ENCODE measurements at places on chromosomes 7 and 10.

DNA sequence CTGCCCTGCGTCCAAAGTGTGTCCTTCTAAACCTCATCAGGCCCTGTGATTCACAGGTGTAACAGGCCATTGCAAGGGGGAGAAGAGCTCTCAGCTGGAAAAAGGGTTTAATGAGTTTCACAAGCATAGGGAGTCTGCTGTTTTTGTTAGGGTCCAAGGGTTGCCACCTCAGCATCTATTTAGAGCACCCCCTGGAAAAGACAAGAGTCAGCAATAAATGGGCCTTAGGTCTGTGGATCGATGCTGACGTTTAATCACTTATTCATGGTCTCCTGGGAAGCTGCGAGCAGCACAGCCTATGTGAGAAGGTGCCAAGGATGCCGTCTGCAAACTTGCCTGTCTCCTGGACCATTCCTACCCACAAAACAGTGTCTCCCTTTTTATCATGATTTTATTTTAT is 78.4 kb upstream of the BAIAP2L1 start:
- DNase-seq, result no peak

GRCh38 chr7:100574362-100575205 is 884 bp upstream of the SAP25 start:
- DNase-seq, result no peak

GRCh38 chr7:155972247-155972646 is 160.0 kb upstream of the SHH start:
- peak; percentile 33 for DNase-seq

DNA sequence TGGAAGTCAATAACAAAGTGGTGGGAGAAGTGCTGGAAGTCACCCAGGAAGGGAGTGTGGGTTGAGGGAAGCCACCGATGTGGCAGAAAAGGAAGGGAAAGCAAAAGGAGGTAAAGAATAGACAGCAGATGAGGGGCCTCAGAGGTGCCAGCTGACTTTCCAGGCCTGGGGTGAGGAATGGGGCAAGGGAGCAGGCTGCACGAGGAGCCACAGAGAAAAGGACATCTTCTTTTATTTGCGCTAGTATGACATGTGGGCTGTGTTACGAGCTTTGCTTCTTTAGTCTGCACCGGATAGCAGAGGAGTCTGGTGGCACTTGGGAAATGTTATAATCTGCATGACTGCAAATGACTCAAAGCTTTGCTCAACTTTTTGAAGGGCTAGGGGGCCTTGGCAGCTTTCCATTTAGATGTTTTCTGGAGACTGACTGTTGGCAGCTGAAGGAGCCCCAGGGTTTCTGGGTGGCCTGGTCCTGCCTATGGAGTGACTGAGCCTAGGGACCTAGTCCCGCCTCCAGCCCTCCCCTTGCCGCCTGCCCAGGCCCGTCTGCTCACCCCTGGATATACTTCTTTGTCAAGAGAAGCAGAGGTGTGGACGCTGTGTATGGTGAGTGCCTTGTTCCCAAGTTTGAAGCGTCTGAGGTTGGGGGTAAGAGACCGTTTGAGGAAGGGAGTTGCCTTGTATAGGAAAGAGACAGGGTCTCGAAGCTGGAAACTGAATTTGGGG is 5.1 kb downstream of the PRXL2A start:
- no peak for DNase-seq

GRCh38 chr7:39621784-39622411 is 1.5 kb upstream of the RALA start:
- DNase-seq, result no peak

GRCh38 chr7:69272101-69272500 is 326.2 kb upstream of the AUTS2 start:
- DNase-seq, result no peak

- peak; percentile 59 for DNase-seq
Observed at GRCh38 chr7:13850185-13850752, 139.2 kb downstream of the ETV1 start.

- no peak for DNase-seq
Observed at GRCh38 chr10:121216295-121216694, 365.1 kb downstream of the WDR11 start.

- DNase-seq, result no peak
Observed at GRCh38 chr7:138527746-138528223, 67.7 kb downstream of the TRIM24 start.

DNA sequence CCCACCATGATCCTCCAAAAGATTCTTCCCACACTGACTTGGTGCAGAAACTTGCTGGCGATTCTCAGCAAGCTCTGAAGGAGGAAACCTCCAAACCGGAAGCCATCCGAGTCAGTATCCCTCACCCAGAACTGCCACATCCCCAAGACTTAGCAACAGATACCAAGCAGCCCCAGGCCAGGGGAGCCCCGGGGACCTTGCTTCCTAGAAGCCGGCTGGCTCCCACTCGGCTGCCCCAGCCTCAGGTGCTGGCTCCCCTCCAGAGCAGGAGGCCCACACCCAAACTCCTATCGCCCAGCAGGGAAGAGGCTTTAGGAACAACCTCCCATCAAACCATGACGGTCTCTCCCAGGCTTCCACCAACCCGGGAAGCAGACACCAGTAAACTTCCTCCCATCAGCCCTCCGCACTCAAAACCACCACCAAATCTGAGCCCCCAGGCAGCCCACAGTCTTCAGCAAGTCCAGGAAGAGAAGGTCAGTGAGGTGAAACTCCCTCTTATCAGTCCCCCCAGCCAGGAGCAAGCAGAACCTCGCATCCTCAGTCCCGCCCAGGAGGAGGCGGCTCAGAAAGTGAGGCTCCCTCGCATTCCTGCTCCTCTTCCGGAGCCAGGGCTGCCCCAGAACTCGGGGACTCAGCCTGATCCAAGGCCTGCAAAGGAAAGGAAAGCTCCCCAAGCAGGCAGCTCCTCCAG is 82.3 kb downstream of the LRGUK start:
- no peak for DNase-seq

DNA sequence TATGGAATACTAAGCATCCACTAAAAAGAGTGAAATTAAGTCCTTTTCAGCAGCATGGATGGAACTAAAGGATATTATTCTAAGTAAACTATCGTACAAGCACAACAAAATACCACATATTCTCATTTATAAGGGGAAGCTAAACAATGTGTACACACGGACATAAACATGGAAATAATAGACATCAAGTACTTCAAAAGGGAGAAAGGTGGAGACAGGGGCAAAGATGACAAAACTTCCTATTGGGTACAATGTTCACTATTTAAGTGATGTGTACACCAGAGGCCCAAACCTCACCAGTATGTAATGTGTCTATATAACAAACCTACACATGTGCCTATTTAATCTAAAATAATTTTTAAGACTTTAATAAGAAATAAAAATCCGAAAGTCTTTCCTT is 2.2 kb upstream of the AKR1C4 start:
- DNase-seq, result no peak

GRCh38 chr7:106216517-106216922 is 68.3 kb downstream of the NAMPT start:
- DNase-seq, result no peak

- no peak for DNase-seq
Observed at GRCh38 chr10:65805993-65806392, 1119.8 kb upstream of the LRRTM3 start.

DNA sequence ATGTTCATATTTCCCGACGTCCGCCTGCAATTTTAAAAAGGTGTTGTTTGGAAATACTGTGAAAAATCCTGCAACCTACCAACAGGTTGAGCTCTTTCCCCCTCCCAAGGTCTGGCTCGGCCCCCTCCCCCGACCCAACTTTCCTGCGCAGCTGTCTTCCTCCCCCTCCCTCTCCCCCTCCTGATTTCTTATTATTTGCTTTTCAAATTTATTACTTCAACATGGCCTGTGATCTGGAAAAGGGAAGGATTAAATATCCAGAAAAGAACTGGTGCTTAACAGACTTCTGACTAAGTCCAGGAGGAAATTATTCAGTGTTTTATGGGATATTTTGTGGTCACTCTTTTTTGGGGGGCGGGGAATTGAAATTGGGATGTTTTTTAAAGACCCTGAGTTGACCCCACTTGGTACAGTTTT is 2.4 kb downstream of the ARID5B start:
- no peak for DNase-seq

DNA sequence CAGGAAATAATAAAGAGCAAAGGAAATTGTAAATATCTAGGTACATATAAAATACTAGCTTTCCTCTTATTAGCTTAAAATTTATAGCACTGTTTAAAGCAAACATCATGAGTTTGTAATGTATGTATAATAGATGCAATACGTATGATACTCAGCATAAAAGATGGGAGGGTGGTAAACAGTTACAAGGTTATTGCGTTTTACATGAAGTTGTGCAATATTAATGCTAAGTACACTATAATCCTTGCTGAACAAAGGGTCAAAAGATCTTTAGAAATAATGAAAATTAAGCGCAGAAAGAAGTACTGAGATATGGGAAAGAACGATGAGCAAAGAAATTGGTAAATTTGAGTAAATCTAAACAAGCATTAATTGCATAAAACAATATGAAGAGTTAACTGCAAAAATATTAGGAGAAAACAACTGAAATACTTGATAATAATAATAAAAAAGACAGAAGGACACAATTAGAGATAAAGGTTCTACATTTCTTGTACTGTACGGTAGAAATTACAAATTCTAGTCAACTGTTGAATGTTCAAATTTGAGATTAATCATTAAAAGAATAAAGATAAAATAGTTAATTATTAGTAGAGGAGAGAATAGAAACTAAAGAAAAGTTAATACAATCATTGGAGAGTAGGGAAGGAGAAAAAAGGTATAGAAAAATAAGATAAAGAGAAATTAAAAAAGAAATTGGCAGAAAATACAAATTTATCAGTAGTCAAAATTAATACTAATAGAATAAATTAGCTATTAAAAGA is 17.9 kb downstream of the C10orf67 start:
- no peak for DNase-seq

GRCh38 chr7:121872831-121873288 is at the start of gene PTPRZ1:
PTPRZ1 (plus strand) TSS chr7:121873161; CDS start chr7:121873500, 339 bp downstream.
- no peak for DNase-seq

DNA sequence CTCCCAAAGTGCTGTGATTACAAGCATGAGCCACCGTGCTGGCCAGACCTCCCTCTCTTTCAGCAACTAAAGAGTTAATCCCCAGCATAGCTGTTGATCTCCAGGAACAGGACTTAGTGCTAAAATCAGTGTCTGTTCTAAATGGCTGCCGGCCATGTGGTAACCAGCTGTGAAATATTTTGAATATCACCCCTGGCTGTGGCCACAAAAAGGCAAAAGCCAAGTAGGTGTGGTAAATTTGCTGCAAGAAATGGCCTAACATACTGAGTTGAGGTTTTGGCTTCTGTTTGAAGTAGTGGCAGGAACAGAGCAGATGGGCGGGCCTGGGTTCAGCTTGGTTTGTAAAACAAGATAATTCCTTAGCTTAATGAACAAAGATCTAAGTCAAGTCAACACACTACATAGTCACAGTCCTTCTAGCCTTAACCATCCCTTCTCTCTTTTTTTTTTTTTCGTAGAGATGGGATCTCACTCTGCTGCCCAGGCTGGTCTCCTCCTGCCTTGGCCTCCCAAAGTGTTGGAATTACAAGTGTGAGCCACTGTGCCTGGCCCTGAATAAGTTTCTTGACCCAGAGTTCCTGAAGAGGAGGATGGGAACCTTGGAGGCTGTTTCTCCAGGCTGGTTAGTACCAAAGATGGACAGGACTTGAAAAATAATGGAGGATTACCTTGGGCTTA is 22.7 kb upstream of the AGFG2 start:
- DNase-seq, result peak; percentile 62

DNA sequence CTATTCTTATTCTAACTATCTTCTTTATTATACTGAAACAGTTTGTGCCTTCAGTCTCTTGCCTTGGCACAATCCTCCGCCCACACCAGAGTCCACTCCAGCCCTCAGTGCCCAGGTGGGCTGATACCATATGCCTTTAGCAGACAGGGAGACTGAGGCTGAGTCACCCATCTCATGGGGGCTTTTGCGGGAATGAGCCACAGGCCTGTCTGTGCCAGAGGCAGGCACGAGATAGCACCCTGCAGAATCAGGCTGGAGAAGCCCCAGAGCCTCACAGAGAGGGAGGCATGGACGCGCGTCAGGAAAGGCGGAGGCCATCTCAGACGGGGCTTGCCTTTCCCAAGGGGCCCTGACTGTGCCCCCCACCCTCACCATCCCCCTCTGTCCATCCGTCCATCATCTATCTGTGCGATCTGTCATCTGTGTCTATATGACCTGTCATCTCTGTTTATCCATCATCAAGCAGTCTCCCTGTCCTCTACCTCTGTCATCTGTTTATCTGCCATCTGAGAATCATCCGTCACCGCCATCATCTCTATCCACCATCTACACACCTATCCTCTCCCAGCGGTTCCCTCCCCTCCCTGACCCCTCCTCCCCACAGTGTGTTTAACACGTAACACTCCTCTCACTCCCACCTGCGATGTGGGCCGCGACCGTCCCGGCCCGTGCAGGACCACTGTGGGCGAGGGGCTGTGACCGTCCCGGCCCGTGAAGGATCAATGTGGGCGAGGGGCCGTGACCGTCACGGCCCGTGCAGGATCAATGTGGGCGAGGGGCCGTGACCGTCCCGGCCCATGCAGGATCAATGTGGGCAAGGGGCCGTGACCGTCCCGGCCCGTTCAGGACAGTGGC is 7.3 kb upstream of the ADAP1 start:
- DNase-seq, result no peak

- no peak for DNase-seq
Observed at GRCh38 chr10:305034-305433, 169.8 kb downstream of the ZMYND11 start.

DNA sequence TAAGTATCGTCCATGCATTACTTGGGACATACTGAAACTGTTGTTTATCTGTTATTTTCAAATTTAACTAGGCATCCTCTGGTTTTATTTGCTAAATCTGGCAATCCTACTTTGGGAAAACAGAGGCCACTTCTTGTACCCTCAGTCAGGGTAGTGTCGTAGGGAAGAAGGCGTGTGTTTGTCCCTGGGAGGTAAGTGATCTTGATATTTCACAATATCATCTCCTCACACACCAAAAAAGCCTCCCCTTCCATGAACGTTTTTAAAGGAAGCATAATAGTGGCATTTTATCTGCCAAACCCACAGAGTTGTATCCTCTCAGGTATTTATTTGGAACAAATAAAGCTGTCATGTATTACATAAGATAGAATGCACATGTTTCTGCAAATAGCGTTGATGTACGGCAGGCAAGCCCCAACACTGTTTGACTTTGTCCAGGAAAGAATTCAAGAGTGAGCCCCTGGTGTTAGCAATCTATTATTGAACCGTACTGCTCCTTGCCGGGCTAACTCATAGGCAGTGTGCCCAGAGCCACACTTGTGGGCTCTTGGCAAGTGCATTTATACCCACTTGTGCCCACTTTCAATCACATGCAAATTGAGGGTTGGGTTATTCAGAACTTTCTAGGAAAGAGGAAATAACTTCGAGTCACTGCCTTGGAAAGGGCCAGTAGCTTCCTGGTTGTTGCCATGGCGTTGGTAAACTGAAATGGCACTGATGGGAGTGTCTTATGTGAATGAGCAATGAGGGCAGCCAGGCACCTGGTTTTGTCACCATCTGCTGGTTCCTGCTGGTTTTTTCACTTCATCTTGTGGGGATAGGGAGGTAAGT is 266.0 kb downstream of the USP6NL start:
- peak; percentile 41 for DNase-seq

DNA sequence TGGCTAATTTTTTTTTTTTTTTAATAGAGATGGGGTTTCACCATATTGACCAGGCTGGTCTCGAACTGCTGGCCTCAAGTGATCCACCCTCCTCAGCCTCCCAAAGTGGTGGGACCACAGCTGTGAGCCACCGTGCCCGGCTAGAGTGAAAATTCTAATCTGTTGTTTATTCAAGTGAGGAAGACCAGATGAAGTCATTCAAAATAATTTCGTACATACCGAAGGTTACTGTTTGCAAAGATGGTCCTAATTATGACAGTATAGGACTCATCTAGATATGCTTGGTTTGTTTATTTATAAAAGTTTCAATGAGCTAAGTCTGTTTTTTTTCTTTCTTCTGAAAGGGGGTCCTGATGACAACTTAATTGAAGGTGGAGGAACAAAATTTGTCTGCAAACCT is 376.8 kb downstream of the EXOC4 start:
- DNase-seq, result no peak

Measured in activated CD8-positive, alpha-beta memory T cell treated with anti-CD3 and anti-CD28 coated beads for 24 hours (primary cell).